ENCODE measurements at places on chromosomes 3 and 15.
A peak's percentile ranks its signal among the peaks of the same experiment; 100 is the strongest.

GRCh38 chr3:177822681-177823096 is 625.4 kb upstream of the TBL1XR1 start:
- DNase-seq, result no peak

GRCh38 chr3:115146032-115146417 is 1.1 kb downstream of the ZBTB20 start:
- DNase-seq, result peak; percentile 84

DNA sequence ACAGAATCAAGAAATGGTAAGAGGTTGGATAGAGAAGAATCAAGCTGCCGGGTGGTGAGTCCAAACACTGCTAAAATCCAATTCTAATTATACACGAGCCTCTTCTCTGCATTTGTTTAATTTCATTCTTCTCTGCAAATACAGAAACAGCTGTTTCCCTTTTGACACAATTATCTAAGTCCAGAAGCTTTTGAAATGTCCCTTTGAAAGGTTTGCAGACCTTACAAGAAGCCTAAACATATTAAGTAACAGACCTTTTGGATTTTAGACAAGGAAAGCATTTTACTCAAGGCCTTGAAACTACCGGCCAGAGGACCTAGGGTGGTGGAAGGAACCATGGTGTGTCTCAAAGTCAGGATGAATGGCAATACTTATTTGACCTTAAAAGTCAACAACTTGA is 403.8 kb upstream of the ADAMTS9 start:
- no peak for DNase-seq

DNA sequence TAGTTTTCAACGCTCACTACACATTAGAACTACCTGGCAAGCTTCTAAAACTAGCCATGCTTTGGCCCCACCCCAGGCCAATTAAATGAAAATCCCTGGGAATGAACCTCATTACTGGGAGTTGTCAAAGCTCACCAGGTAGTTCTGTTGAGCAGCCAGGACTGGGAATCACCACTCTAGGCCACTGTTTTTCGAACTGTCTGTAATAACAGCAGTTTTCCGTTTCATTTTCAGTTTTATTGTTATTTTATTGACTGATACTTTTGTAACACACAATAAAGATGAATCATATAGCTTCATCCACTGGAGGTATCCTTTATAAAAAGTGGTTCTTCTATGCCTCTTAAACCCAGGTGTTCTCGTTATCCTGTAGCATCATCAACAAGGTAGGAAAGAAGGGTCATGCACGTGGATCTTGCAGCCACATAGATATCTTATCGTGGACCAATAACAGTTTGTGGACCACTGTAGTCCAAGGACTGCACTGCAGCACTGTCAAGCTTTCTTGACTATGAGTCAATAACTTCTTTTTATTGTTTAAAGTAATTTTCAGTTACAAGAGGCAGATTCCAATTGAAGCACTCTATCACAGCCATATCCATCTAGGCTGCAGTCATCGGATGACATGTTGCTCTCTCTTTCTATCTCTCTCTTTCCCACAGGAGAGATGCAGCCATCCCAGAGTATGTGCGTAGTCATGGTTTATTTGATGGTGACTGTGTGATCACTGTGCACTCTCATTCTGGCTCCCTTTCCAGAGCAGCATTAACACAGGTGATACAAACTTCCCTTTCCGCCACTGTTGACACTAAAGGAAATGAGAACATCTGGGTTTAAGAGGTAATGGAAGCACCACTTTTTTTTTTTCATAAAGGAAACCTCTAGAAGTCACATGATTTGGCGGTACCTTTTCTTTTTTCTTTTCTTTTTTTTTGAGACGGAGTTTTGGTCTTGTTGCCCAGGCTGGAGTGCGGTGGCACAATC is 39.0 kb upstream of the BLM start:
- DNase-seq, result no peak

GRCh38 chr3:64443546-64444381 is 218.5 kb upstream of the PRICKLE2 start:
- peak; percentile 75 for DNase-seq

GRCh38 chr3:95798628-95799027 is 1015.8 kb upstream of the EPHA6 start:
- DNase-seq, result peak; percentile 1

DNA sequence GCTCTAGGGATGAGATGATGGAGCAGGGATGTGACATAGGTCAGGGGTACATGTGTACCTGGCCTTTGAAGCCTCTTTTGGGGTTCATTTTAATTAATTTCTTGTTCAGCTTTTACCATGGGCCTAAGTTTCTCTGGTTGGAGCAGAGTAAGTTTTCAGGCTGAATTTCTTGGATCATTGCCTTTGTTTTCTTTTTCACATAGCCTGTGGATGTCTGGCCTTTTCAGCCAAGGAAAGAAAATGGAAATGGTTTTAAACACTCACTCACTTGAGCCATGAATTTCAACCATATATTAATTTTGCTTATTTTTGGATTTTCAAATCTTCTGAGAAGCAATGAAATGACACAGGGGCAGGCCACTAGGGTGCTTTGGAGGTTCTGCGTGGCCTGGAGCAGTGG is 30.2 kb downstream of the CACNA1D start:
- DNase-seq, result no peak

- DNase-seq, result no peak
Observed at GRCh38 chr15:69392352-69392751, 21.8 kb upstream of the KIF23 start.

DNA sequence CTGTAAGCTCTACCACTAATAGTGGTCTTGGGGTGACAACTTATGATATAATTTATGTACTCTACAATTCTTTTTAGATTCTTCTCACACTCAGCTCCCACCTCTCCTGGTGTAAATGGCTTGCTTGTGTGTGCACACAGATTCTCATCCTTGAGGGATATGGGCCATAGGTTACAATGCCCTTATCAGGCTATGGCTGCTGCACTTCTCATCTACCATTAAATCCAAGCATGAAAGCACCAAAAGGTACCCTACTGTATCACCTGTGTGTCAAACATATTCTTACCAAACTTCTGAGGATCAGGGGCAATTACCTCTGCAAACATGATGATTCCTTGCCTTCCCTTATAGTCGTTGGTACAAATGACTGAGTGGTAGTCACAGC is 891.9 kb downstream of the SQOR start:
- no peak for DNase-seq

GRCh38 chr3:17092583-17092933 is 207.8 kb downstream of the PLCL2 start:
- no peak for DNase-seq

GRCh38 chr3:169041677-169042171 is 621.8 kb downstream of the MECOM start:
- DNase-seq, result peak; percentile 80

DNA sequence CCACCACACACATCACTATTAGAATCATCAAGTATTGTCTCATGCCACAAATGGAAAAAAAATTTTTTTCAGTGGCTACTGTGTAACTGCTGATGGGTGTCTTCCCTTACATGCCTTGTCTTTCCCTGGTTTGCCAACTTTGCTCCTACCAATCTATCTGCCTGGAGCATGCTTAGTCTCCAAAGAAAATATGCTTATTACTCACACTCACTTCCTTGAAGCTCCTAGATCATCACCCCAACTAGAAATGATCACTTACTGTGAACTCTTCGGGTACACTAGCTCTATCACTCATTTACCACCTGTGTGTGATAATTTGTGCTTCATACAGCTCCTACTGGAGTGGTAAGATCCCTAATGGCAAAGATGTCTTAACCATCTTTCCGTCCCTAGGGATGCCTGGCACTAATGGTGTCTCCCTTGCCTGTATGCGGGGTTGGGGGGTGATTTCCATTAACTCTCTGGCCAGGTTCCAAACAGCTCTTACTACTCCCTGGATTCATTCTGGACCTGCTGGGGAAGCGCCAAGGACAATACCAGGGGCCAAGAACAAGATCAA is 799 bp downstream of the VPS33B start:
- peak; percentile 33 for DNase-seq

GRCh38 chr3:123760817-123761216 is 123.3 kb downstream of the MYLK start:
- DNase-seq, result no peak

DNA sequence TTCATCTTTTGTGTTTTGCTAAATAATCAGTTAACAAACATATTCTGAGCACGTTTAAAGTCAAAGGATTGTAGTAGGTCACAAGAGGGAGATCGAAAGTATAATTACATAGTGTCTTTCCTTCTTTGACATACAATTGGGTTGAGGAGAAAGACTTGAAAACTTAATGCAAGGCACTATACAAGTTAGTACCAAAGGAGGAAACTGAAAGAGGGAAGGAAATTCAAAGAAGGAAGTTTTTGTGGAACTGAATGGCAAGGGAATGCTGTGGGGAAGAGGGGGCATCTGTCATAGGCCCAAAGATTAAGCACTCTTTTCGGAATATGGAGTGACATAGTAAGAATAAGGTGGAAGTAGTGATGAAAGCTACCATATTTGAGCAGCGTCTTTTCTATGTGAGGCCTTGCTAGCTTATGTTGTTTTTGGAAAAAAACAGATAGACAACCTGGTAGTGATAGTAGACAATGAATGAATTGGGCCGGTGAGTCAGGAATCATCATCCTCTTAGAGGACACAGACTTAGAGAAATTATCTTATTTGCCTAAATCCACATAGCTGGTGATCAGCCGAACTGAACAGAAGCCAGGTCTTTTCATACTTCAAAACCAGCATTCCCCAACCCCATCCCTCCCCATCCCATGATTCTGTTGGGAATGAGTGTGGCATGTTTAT is 10.2 kb downstream of the MBNL1 start:
- peak; percentile 44 for DNase-seq

DNA sequence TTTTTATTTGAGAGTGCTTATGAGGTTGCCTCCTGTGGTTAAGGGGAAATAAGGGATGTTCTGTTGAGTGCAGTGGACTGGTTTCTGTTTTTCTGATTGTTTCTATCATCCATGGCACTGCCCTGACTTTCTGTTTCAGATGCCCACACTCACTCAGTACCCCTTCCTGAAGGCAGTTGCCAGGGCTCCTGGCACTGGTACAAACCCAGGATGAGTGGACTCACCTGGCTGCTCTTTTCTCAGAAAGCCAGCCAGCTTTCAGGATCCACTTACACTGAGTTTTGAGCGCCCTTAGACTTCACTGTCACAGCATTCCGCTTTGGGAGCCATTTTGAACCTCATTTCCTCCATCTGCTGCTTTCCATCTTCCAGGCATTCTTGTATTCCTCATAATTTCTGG is 55.9 kb upstream of the ADAMTSL3 start:
- no peak for DNase-seq
